ENCODE measurements at places on chromosomes 4 and X. TPM values are rescaled to one million over a fixed set of nuclear protein-coding genes. Genes with fewer than 3 reads are reported as not detected.

ERCC6L gene
- total RNA-seq = 12.4 TPM

PNMA3 gene
- total RNA-seq = 0.12 TPM

DCX gene
- not detected for total RNA-seq

TMEM164 gene
- 32.6 TPM for total RNA-seq

DSPP gene
- total RNA-seq = not detected

TLR1 gene
- total RNA-seq = 2.5 TPM

VEGFC gene
- 45.3 TPM for total RNA-seq

NPNT gene
- total RNA-seq = 1.1 TPM

CSAG3 gene
- not detected for total RNA-seq

DCAF12L2 gene
- total RNA-seq = 0.11 TPM

GAGE12F gene
- total RNA-seq = not detected

PNMA6A gene
- 3.5 TPM for total RNA-seq

RAI2 gene
- 0.66 TPM for total RNA-seq

TSPAN7 gene
- not detected for total RNA-seq

SLITRK2 gene
- under 0.01 TPM for total RNA-seq

MMRN1 gene
- 0.77 TPM for total RNA-seq

RPL10 gene
- 2,853 TPM for total RNA-seq

PDCL2 gene
- not detected for total RNA-seq

HAND2 gene
- 22.7 TPM for total RNA-seq

TLR7 gene
- total RNA-seq = under 0.01 TPM

GC gene
- not detected for total RNA-seq

PDLIM3 gene
- total RNA-seq = 5.2 TPM

Data from uterine smooth muscle cell (primary cell).